SW 1271 (cell line): ENCODE measurements at places on chromosomes 3 and 15.
A peak's percentile ranks its signal among the peaks of the same experiment; 100 is the strongest.

DNA sequence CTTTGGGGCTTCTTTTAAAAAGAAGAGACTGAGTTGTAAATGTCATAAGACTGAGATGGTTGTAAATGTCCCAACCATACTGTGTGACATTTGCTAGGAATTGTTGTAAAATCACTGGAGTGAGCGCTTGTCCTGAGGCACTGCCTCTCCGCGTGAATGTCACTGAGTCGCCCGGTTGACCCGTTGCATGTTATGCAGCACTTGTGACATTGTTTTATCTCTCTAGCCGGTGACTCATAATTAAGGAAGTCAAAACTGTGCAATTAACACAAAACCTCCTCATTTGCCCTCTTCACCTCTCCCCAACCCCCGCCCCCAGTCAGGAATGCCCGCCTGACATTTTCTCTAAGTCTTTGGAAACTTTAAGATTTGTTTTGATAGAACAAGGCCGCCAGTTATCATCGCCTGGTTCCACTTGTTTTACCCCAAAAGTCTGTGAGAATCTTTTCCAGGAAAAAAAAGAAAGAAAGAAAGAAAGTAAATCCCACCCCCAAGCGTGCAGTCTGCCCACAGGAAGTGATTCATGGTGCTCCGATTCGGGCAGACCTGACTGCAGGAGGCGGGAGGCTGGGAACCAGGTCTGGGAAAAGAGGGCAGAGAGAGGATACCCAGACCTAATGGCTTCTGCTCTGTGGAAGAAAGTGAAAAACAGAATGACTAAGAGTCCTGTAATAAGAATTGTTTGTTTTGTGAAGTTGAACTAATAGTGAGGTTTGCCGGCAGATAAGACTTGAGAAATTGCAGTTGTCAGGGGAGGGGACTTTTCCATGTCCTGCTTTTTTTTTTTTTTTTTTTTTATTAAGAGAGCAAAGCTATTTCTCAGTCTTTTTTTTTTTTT lies 84.8 kb downstream of the SMAD3 start:
- peak; percentile 98 for DNase-seq

DNA sequence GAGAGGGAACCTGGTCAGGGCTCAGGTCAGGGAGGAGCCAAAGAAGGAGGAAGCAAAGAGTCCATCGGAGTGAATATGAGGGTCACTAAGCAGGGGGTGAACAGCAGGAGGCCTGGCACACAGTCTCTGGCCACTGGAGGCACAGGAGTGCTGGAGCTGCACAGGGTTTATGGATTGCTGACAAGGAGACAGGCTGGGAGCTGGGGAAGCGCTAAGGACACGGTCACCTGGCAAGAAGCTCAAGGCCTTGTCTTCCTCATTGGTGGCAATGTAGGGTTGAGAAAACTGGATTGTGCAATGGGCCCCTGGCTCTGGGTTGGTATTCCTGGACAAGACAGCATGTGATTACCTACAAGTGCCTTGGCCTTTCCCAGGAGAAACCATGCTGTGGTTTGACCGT lies 5.8 kb upstream of the CAMP start:
- no peak for DNase-seq

DNA sequence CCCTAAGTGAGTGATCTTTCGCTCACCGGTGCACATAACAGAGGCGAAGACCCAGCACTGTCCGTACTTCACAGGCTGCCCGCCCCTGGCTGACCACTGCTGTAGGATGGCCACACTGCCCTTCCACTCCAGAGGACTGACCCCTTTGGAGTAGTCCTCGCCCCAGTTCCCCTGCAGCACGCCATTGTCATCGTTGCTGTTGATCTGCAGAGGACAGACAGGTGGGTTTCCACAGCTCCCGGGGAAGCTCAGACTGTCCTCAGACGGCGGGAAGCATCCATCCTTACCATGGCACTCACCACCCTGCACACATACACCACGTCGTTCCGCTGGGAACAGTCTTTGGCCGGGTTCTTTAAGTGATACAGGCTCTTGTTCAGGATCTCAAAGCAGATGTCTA lies 20.5 kb upstream of the TGM5 start:
- no peak for DNase-seq

DNA sequence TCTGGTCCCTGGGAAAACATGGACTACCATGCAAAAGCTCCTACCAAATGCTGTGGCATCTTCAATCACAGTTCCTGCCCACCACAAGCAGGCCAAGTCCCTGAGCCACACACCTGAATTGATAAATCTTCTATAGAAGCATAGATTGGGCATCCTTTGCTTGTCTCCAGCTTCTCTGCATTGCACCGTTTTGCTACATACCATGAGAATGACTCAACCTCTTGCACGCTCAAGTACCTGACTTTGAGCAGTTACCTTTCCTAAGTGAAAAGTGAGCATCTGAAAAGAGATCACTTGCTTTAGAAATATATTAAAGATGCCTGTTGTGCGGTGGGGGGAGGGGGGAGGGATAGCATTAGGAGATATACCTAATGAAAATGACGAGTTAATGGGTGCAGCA lies 31.3 kb downstream of the GATM start:
- no peak for DNase-seq

DNA sequence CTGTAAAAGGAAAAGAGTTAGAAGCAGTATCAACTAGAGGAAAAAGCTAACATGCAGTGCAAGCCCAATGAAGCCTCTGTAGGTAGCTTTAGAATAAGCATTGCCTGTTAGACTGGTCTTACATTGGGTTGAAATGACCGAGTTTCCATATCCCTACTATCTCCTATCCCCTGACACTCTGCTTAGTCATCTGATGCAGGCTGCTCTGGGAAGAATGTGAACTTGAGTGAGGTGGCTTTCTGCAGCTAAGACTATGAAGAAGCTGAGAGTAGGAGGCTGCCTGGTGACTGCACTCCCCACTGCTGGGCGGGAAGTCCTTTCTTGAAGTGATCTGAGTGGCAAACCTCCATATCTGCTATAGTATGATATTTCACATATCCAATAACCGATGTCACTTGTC lies 64.7 kb downstream of the OXSM start:
- no peak for DNase-seq
